ENCODE measurements at places on chromosomes 16 and 17.

DNA sequence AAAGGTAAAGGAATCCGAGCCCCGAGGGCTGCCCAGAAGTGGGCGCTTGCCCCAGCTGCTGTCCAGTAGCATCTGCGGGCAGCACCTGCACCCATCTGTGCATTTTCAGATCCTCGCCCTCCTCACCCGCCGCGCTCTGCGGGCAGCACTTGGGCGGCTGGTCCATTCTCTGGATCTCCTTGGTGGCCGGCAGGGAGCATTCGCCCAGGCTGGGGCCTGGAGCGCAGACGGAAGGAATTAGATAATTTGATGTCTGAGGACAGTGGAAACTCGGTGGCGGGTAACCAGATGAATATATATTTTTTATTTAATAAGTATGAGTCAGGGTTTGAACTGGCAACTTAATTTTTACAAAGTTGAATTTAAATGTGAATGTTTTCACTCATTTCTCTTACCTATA, 88.5 kb downstream of the NPIPB11 start:
- DNase-seq = no peak

DNA sequence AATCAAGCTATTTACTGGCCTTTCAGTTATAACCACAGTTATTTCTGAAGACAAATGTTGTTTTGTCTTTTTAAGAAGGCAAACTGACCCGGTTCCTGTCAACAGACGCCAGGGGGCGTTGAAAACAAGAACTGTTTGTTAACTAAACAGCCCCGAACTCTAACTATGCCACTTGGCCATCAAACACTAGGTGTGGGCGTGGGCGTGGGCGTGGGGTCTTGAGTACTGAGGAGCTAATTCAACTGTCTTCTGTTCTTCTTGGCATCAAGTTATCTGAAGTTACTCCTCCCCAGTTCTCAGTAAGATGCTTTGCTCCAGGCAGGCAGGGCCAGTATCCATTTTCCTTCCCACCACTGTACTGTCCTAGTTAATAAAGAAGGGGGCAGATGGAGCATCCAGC, 63.3 kb upstream of the MTMR4 start:
- peak; percentile 53 for DNase-seq

DNA sequence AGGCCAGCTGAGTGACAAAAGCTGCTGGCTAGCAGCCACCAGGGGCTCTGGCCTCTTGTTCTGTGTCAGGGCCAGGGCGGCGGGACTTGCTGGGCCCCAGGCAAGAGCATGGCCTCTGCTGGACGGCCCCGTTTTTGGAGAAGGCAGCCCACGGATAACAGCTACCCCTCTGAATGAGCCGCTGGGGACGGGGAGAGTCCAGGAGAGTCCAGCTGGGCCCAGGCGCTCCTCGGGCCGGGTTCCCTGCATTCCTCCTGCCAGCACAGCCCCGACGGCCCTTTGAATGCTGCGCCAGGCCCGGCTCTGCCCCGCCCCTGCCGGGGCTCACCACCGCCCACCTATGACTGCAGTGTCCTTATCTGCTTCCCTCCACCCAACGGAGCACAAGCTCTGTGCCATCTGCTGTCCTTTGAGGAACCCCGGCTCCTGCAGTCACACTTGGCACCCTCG, 33.4 kb downstream of the SLC7A5 start:
- DNase-seq = no peak

DNA sequence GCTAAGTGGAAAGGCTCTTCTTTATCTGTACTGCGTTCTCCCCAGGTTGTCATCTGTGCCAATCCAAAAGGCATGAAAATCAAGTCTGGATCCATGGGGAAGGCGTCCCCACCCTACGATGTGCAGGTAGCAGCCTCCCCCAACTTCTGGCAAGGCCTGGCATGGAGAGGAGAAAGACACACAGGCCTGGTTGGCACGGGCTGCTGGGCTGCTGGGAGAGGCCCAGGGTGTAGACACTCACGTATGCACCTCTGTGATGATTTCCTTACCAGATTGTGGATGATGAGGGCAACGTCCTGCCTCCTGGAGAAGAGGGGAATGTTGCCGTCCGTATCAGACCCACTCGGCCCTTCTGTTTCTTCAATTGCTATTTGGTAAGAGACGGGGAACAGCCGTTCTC, 20.4 kb upstream of the ACSM2A start:
- no peak for DNase-seq

GRCh38 chr17:6110088-6110487, 39.9 kb downstream of the WSCD1 start:
- DNase-seq = peak; percentile 48

DNA sequence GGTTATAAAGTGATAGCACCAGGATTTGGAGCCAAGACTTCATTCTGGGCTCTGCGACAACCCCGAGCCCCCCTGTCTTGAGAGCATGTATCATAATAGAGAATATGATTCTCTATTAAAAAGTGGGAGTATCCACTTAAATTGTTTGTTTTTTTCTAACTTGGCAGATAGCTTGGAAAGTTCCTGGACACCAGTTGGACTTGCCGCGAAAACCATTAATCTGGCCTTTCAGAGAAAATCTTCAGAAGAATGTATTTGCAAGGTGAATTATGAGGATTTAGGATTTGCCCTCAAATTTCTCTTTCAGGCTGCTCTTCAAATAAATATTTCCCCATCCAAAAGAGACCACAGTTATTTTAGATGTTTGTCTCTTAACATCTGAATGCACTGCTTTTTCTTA, 53.5 kb downstream of the MARCHF10 start:
- DNase-seq = no peak

DNA sequence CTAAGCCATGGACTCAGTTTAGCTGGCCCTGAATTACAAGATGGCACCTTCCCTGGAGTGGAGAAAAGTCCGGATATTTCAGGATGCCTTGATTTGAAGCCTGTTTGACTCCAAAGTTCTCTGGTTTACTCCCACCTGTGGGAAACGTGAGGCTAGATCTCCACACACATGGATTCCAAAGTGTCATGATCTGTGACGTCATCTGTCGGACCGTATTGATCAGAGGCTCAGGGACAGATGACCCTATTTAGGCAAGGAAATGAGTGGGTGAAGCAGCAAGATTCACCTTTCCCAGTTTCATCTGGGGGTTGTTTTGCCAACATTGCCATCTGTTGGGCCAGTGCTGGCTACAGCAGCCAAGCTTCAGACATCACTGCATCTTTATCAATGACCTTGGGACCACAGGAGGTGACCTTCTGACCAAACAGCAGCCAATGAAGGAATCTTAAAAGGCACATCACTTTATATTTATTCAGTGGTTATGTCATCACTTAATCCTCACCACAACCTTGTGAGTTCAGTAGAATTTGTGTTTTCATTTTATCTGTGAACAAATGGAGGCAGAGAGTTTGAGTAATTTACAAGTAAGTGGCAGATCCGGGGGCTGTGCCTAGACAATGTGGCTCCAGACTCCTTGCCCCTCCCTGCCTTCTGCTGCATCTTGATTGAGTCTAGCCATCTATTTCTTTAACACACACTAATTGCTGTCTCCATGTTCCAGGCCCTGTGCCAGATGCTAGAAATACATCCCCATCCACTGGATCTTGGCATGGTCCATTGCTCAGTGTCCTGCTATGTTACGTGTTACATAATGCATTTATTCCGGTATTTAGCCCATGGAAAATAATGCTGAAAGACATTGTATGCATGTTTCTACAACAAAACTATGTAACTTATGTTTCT, 1.5 kb upstream of the CDH13 start:
- no peak for DNase-seq

DNA sequence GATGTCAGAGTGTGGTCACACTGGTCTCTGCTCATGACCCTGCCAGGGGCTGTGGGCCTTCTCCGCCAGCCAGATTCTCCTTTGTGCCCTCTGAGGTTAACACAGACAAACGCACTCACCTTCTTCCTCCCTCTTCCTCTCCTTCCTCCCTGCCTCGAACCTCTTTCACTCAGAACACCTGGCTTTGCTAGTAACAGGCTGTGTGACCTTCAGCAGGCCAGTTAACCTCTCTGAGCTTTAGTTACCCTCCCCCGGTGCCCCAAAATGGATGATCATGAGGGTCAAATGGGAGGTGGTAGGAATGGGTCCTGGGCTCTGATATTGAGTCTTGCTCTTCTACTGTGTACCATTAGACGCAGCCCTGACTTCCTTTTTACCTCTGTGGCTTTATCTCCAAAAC, 127.1 kb downstream of the OR1D5 start:
- DNase-seq = no peak

DNA sequence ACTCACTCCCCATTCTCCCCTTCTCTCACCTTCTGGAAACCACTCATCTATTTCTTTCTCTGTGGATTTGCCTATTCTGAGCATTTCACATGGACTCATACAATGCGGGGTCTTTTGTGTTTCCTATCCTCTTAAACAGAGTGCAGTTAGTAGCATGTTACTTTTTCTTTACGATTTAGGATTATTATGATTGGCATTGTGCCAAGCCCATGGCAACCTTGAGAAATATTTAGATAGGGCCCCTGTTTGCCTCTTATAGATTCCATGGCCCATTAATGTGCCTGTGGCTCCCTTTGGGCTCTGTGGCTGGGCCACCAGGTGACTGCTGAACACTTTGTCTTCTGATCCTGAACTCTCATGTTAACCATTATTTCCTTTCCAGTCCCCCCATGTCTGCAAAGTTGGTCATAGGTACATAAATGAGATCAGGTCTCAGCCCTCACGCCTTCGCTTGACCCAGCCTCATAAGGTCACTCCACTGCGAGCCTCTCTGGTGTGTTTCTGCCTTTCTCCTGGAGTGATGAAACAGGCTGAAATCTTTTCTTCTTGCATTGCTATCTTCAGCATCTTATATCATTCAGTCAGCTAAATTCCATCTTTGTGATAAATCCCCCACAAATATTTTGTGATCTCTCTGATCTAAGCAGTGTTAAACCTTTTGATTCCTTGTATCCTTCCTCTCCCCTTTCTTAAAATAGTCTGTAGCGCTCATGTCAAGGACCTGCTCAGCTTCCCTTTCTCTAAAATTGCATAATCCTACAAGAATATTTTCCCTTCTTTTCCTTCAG, 44.0 kb downstream of the MYH3 start:
- DNase-seq = no peak

DNA sequence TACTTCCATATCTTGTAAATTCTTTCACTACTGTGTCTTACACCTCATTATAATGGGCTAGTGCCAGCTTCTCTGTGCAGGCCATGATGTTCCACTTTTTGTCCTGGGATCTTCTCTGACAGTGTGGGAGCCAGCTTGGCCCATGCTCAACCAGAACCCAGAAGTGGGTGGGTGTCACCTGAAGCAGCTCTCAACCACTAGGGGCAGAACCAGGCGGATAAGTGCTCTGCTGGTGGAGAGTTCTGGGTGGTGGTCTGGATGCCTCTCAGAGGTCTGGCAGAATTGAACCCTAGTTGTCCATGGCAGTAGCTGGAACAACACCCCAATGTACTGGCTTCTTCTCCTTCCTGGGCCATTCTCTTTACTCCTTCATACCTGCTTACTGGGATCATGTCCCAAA, 254.1 kb upstream of the N4BP1 start:
- no peak for DNase-seq

DNA sequence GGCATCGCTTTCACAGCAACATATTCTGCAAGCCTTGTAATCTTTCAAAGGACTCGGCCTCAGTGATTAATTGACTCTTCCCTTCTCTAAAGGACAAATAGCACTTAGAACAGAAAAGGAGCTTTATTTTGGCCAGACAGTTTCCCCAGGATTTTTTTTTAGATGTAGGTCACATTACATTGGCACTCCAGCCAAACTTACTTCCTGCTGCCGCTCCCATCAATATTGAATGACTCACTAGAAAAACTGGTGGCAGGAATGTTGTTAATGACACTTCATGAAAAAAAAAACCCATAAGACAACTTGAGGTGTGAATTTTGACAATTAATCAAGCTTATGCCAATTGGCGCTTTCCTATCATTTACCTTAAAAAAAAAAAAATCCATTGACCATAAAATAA, 432.6 kb downstream of the TOX3 start:
- DNase-seq = no peak

DNA sequence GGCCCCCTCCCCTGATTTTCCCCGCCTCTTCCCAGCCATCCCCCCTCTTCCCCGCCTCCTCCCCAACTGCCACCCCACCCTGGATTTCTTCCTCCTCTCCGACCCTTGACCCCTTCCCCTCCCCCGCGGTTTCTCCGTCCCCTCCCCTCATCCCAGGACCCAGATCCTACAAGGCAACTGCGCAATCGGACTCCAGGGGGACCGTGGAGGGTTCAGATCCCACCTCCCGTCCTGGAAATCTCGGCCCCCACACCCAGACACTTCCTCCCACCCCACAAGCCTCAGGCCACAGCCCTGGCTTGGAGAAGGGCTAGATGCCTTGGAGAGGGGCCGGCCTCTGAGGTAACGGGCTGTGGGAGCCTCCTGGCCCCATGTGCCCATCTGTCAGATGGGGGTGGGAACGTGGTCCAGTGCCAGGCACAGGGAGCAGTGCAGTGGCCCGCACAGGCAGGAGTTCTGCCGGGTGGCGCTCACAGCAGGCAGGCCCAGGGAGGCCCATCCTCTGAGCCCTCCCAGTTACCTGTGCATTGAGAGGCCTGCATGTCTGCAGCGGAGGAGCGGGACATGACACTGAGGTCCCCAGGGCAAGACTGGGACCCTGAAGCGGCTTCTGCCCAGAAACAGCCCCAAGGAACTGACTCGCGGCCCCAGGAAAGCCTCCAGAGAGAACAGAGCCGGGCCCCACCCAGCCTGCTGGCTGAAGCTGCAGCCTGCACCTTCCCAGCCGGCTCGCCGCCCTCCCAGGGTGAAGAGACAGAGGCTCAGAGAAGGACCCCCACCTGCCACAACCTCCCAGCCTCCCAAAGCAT, 16.7 kb downstream of the ZNF423 start:
- DNase-seq = no peak

DNA sequence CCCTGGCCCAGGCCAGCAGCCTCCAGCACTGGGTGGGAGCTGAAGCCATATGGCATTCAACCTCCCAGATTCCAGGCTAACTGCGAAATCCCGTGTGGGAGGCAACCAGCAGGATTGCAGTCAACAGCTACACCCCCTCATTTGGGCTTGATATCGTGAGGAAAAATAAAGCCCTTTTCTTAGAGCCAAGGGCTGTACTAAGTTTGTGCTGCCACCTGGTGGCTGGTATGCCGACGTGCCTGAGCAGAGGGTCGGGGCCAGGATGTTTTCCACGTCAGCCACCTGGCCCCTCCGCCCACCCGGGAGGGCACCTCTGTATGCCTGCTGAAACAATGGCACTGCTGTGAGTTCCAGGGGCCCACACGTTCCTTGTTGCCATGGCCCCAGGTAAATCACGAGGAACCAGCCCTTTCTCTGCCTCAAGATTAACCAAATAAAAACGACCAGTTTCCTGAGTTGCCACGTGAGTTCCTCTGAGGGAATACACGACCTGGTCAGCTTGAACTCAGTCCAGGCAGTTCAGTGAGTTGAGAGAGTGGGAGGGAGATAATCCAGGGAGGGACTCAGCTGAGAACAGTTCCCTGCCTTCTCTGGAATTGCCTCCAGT, 9.0 kb downstream of the TMEM98 start:
- DNase-seq = peak; percentile 82

GRCh38 chr16:85401917-85402766, 211.0 kb upstream of the GSE1 start:
- no peak for DNase-seq

GRCh38 chr17:42640121-42640520, 19.0 kb upstream of the TUBG2 start:
- DNase-seq = no peak

Measured in GM13977 (cell line).